Lower leg skin (tissue), 4 donors: ENCODE measurements at places on chromosomes 1 and 21.
A peak's percentile ranks its signal among the peaks of the same experiment; 100 is the strongest.

DNA sequence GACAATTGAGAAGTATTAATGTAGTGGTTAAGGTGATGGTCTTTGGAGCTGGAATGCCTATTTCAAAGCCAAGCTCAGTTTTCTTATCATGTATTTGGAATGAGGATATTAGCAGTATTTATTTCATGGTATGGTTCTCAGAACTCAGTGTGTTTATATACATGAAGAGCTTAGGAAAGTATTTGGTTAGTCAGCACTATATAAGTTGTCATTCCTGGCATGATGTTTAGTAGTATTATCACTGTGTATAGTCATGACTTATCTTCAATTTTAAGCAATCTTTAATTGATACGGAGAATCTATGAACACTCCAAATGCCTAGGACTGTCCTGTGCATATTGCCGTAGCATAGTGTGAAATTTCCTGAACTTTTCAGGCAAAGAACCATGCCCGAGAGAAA lies 501.9 kb upstream of the USP24 start:
- DNase-seq, result no peak

DNA sequence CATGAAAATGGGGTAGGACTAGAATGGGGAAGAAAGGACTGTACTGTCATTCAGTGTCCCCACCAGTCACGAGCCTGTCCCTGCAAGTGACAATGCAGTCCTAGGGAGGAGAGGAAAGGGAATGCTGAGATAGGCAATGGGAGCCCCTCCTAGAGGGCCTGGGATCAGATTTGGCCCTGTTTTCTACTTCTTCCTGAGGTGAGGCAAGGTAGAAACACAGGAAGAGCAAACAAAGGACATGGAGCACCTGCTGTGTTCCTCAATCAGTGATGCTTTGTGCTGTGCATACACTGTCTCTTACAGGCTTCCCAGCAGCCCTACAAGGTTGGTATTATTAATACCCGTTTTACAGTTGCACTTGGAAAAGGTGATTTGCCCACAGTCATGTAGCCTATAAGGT lies 6.1 kb downstream of the FABP3 start:
- no peak for DNase-seq

DNA sequence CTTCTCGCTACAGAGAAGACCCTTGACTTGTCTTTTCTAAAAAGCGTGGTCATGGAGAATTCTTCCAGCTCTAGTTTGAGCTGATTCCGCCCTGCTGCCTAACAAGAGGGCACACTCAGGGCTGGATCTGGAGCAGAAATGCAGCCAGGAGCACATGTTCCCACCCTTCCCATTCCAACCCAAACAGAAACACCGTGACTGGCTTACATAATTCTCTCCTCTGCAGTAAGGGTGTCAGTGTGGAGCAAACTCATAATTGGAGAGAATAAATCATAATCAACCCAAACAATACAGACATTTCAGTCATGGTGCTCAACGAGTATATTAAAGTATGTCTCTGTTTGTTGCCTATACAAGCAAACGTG lies 34.5 kb downstream of the CTNNBIP1 start:
- DNase-seq, result no peak

DNA sequence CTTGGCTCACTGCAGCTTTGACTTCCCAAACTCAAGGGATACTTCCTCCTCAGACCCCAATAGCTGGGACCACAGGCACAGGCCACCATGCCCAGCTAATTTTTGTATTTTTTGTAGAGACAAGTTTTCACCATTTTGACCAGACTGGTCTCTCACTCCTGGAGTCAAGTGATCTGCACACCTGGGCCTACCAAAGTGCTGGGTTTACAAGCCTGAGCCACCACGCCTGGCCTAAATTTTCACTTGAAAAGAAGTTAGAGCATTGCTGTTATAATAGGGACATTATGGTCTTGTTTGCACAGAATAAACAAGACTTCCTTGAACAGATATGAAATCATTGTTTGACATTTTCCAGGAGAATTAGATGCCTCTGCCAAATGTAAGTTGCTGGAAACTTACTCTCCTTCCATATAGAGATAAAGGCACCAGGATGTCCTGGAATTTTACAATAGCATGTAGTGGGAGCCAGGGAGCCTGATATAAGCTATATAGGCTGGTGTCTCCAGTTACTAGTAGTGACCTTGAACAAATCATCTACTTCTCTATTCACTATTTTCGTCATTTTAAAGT lies 16.9 kb downstream of the SLC35A3 start:
- no peak for DNase-seq

DNA sequence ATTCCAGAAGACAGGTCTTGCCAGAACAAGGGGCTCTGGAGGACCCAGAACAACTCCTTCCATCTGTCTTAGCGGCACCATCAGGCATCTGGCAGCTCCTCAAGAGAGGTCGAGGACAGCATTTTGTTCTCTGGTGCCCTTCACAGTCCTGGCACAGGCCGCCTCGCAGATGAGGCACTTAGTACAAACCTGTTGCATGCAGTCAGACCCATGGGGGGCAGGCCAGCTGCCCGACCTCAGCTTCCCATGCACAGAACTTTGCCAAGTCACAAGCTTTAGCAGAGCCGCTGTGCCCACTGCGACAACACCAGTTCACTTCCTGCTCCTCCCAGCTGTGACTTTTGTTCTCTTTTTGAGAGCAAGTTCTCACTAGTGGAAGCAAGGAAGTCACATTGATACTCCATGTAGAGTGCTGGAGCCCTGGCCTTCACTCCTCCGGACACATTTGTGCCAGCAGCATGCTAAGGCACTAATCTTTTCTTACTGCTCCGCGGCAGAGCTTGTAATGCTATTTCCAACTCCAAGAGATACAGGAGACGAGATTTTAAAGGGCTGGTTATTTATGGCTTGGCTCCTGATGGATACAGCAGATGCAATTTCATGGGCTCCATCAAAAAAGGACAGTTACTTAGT lies 44.6 kb downstream of the HMGB4 start:
- DNase-seq, result no peak

DNA sequence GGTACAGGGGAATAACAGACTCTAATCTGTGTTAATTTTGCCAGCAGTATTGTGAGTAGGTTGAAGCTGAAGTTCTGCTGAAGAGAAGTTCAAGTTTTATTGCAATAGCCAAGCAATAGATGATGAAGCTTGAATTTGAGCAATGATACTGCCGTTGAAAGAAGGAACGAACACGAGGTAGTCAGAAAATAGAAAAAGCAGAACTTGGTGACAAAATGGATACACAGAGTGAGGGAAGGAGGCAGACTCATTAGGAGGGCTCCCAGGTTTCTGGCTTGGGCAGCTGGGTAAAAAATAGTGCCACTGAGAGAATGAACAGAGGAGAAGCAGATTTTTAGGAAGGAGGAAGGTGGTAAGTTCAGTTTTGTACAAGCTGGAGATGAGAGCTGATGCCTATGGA lies 22.3 kb upstream of the AGO1 start:
- DNase-seq, result no peak

DNA sequence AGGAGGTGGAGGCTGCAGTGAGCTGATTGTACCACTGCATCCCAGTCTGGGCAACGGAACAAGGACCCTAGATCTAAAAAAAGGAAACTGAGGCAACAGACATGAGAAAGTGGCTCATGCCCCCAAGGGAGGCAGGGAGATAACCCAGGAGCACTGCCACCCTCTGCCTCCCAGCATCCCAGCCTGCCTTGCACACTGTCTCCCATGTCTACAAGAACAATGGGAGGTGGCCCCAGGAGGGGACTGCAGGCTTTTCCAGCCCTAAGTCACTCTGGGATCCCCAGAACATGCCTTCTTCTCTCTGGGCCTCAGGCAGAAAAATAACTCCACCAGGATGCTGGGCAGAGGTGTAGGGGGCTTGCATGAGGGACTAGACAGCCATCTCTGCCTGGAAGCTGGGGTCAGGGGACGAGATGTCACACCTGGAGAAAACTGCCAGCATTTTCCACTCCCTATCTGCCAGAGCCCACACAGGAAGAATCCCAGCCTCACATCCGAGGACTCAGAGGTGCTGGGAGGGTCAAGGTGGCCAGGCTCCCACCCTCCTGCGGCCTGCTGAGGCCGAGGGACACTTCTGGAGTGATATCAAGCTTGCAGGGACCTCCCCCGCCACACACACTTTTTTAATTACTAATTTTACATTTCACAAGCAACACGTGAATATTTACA lies 21.4 kb downstream of the RUNX3 start:
- DNase-seq, result no peak

DNA sequence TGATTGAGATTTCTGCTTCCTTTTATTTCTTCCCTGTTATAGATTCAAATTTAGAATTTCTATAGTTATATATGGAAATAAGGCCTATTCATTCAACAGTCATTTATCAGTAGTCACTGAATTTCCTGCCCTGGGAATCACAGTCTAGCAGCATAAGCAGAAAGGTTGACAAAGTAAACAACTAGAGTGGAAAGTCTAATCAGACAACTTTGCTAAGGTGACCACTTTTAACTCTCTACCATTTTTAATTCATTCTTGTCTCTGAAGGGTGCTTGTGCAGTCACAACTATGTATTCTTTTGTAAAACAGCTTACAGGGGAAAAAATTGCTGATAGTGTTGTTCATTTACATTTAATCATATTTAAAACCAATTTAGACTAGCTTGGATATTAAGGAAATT lies 66.1 kb upstream of the PLA2G4A start:
- DNase-seq, result no peak

DNA sequence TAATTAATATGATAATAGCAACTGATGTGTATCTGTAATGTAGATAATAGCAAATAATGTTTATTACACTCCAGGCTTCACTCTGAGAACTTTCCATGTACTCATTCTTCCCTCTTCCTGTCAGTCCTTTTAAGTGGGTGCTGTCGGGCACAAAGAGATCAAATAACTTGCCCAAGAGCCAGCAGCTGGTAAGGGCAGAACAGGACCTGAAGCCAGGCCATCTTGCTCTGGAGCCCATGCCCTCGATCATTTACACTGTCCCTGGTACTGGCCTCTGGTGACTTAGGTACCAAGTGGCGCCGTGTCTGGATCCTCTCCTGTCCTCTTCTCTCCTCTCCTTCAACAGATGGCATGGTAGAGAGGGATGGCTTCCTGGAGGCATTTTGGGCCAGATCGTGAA lies 97.2 kb downstream of the VPS13D start:
- DNase-seq, result no peak

- DNase-seq, result peak; percentile 31
Observed at GRCh38 chr1:220690140-220691052, at the start of gene C1orf115. Gene C1orf115 (plus strand): TSS chr1:220690363. CDS start chr1:220690403, 40 bp downstream.

DNA sequence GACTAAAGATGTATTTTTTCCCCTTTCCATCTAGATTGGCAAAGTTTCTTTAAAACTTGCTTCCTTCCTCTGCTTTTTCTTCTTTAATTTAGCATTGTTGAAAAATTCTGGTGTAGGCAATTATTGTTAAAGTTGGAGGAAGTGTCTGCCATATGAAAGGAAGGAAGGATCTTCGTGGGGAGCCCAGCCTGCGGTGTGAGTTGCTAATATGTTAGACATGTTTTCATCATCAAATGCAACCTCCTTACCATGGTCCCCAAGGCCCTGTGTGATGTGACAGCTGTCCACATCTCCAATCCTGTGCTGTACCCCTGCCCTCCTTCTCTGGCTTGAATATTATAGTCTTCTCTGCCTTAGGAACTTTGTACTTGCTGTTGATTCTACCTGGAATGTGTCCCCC lies 81.0 kb upstream of the ZBTB18 start:
- no peak for DNase-seq

GRCh38 chr1:205930195-205930577 lies 13.1 kb downstream of the SLC26A9 start:
- no peak for DNase-seq

GRCh38 chr21:27219068-27219467 lies 252.2 kb upstream of the ADAMTS5 start:
- no peak for DNase-seq

- no peak for DNase-seq
Observed at GRCh38 chr1:239854922-239855321, 236.8 kb upstream of the FMN2 start.

DNA sequence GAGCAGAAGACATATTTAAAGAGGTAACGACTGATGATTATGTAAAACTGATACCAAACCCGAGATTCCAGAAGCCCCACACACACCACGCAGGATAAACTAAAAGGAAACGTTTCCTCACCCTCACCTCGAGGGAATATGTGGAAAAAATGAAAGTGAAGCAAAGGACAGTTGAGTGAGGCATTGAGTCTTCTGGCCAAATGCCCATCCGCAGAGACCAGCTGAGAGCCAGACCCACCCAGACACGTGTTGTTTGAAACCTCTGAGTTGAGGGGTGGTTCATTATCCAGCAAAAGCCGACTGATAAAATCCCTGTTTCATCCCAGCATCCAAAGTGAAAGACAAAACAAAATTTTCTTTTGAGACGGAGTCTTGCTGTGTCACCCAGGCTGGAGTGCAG lies 29.6 kb upstream of the PCBP3 start:
- peak; percentile 18 for DNase-seq
